ENCODE measurements at places on chromosomes 13 and 19.

- no peak for DNase-seq
These were observed 21.8 kb downstream of the ALOX5AP start for GRCh38 chr13:30757026-30757742.

DNA sequence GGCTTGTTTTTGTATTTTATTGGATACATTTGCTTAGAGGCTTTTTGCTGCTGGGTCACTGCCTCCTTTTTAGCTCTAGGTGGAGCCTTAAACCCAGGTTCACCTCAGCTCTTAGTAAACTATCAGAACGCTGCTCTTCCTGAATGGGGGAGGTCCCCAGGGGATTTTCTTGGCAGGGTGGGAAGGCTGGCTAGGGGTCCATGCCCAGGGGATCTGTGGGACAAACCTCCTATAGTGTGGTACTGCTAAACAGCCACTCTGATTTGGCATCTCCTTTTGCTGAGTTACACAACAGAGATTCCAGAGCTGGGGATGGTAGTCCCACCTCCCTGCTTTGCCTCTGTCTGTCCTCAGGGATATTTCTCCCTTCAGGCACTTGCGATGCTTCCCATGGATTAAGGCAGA lies 204.9 kb downstream of the ZIC5 start:
- DNase-seq = no peak

DNA sequence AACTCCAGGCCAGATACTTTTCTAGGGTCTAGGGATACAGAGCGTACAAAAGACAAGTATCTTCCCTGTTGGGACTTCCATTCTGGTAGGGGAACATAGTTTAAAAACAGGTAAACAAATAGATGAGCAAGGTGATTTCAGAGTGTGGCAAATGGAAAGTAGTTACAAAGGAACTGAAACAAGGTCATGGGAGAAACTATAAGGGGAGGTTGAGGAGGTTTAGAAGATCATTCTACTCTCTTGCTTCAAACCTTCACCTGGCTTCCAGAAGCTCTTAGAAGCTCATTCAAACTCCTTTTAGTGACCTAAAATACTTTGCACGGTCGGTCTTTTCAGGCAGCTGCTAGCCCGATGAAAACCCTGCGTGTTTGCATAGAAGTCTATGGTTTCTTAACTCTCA lies 9.1 kb downstream of the FFAR2 start:
- DNase-seq = no peak

DNA sequence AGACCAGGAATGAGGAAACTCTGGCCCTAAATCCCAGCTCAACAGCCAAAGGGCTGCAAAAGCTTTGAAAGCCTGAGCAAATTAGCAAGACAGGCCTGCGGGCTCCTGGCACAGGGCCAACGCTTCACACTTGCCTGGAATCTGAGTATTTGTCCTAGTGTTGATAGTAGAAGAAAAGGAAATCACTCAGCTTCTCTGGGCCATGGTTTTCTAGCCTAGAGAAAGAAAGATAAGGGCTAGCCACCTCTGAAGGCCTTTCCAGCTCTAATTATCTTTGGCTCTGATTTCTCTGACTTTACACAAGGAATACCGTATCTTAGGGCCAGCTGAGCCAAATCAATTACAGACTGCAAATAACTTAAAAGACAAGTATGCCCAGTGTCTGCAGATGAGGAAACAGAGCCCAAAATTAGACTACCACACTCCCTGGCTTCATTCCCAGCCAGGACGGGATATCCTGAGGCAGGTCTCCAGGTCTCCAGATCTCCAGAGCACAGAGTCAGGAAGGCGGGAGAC lies 69.6 kb downstream of the STK24 start:
- no peak for DNase-seq

GRCh38 chr13:102799426-102800144 lies 666 bp downstream of the BIVM start:
- no peak for DNase-seq

GRCh38 chr19:55118401-55118991 lies 1.1 kb upstream of the PPP1R12C start:
- no peak for DNase-seq

DNA sequence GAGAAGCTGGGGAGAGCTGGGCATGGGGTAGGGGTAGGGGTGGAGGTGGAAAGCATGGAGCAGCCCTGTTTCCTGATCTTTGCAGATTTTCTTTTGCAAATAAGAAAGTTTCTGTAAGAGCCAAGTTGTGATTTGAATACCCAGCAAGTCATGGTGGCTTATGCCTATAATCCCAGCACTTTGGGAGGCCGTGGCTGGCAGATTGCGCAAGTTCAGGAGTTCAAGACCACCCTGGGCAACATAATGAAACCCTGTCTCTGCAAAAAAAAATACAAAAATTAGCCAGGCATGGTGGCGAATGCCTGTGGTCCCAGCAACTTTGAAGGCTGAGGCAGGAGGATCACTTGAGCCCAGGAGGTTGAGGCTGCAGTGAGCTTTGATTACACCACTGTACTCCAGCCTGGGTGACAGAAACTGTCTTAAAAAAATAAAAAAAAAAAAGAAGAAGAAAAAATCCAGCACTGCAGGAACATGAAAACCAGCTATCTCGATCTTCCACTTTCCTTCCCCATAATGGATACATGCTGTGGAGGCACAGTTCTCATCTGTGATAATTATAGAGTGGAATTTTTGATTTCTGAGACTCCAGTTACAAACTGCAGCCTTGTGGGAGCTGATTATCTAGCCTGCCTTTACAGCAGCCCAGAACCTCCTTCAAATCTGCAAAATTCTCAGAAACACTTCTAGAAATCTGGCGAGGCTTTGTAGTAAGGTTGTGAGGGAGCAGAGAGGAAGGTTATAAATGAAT lies 12.1 kb upstream of the TEX26 start:
- DNase-seq = no peak

DNA sequence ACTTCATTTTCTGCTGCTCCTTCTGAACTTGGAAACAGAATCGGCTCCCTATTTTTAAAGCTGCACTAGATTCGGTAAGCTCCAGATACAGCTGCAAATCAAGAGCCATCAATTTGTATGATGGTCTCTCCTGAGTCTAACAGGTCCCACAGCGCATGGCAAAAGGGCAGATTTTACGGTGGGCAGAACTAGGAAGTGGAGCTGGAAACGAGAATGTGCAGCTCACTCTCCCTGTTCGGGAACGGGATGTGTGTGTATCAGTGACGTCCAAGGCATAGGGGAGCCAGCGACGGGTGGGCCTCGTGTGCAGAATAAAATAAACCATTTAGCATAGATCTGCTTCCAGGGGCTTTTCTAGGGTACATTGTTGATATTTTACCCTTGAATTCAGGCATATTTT lies 74.2 kb downstream of the COL4A1 start:
- DNase-seq = no peak
